Cerebellum (tissue), 4 donors: ENCODE measurements at places on chromosomes 1 and 21.

DNA sequence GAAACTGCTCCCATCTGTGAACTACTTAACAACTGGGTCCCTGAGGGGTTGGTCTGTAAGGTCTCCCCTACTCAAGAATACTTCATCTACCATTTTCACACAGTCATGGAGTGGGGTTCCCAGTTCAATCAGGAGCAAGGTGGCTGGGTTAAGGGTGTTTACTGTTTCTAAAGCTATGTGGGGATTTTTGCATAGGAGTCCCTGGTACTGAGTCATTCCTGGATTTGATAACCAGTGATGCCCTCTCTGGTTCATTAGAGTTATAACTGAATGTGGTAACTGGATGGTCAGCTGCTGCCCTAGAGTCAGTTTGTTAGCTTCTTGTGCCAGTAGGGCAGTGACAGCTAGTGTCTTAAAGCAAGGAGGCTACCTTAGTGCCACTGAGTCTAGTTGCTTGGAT lies 29.4 kb upstream of the KCNJ15 start:
- DNase-seq = no peak

- DNase-seq = no peak
Measured at GRCh38 chr1:49297783-49298182, 521.1 kb upstream of the BEND5 start.

- DNase-seq = no peak
Measured at GRCh38 chr1:36885540-36886357, 148.6 kb downstream of the GRIK3 start.

GRCh38 chr1:111559736-111560279 lies 56.4 kb upstream of the ADORA3 start:
- no peak for DNase-seq

- DNase-seq = no peak
Measured at GRCh38 chr1:15425958-15426357, 12.3 kb upstream of the CTRC start.

DNA sequence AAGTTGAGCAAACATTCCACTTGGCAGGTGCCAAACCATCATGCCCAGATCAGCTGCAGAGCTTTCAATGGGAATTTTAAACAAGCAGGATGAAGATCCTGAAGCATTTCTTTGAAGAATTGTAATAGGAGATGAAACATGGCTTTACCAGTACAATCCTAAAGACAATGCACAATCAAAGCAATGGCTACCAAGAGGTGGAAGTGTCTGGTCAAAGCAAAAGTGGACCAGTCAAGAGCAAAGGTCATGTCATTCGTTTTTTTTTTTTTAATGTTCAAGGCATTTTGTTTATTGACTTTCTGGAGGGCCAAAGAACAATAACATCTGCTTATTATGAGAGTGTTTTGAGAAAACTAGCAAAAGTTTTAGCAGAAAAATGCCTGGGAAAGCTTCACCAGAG lies 3.0 kb upstream of the NDUFS5 start:
- no peak for DNase-seq

DNA sequence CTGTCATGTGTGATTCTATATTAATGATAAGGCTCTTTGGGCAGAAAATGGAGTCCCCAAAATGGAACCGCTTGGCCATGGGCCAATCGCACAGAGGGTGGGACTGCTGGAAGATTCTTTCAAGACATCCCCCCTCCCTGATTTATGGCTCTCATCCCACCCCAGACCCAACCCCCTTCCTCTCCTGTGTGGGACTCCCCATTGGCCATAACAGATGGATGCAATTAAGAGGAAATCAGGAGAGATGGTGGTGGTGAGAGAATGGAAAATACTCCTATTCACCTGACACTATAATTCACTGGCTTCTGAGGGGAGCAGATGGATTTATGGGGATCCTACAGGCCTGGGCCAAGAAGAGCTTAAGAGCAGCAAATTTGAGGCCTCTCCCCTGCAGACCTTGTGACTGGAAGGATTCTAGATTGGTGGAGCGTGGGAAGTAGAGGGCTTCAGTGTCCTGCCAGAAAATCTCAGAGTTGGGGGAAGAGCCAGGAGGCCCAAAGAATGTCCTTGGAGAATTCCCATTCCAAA lies 1.7 kb downstream of the IGFN1 start:
- DNase-seq = peak; percentile 23

- DNase-seq = peak; percentile 60
Measured at GRCh38 chr21:45367402-45368351, 37.3 kb upstream of the COL18A1 start.

DNA sequence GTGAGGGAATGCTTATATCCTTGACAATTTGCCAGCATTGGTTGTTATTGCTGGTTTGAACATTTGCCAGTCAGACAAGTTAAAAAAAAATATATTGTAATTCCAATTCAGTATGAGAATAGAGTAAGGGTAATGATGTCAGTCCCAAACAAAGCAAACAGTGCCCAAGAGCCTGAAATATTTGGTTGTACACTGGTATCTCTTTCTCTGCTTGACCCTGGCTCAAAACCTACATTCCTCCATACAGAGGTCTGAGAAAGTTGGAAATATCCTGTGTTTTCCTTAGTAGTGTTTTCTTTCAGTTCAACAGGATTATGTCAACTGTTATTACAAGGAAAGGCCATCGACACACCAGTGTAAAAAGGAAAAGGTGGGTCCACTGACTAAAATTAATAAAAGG lies 145.6 kb downstream of the MRPL39 start:
- no peak for DNase-seq

- DNase-seq = no peak
Measured at GRCh38 chr1:230822092-230822581, 46.2 kb downstream of the C1orf198 start.

DNA sequence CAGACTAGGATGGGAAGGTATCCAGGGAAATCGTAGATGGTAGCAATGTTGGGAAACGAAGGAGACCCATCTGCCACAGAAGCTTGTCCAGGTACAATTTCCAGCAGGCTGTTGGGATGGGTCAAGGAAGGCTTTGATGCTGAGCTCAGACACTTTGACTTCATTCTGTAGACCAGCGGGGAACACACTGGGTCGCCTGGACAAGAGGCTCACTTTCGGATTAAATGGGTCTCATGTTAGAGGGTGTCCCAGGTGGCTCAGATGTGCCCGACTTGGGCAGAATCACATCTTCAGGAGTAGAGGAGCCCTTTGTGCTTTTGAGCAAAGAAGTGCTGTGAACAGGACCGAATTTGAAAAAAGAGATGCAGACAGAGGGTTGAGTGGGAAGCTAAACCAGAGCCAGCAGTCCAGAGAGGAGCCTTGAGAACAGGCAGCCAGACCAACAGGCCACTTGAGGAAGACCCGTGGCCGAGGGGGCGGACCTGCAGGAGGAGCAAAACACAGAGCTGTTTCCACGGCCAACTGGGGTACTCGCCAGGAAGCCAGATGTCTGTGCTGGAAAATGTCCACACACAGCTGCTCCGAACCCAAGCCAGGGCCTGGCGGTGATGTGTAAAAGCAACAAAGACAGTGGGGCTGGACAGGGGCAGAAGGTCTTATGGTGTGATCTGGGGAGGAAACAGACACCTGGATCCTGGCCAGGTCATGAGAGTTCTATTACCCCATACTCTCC lies 146.9 kb downstream of the AJAP1 start:
- no peak for DNase-seq

DNA sequence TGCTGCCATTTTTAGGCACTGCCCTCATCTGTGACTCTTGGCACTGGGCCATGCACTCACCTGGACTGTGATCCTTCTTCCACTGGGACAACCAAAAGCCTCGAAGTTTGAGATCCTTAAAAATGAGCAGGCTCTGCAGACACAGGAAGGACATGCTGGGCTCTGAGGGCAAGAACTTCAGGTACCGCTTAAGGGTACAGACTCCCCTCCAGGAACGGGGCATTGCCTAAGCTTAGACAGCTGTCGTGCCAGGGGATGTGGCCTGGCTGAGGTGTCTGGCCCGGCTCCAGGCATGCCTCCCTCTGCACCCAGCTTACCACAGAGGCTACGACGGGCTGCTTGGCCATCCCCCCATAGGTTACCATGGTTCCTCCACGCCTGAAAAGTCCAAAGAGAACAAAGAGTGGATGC lies 14.2 kb upstream of the SRSF4 start:
- DNase-seq = no peak

- no peak for DNase-seq
Measured at GRCh38 chr21:31284797-31285397, 59.2 kb downstream of the TIAM1 start.

DNA sequence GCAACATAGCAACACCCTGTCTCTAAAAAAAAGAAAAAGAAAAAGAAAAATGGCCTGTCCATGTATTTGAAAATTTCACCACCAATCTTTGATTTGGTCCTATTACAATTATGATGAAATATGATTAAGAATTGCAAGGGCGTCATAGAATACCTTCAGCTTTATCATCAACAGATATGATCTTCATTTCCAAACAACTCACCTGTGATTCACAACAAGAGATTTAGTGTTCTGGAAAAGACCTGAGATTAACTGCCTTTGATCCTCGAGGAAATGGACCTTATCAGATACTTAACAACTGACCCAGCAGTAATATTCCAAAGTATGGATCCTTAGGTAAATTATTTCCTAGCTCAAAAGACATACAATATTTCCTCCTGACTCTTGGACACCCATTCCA lies 3.5 kb upstream of the GSTM4 start:
- DNase-seq = no peak

DNA sequence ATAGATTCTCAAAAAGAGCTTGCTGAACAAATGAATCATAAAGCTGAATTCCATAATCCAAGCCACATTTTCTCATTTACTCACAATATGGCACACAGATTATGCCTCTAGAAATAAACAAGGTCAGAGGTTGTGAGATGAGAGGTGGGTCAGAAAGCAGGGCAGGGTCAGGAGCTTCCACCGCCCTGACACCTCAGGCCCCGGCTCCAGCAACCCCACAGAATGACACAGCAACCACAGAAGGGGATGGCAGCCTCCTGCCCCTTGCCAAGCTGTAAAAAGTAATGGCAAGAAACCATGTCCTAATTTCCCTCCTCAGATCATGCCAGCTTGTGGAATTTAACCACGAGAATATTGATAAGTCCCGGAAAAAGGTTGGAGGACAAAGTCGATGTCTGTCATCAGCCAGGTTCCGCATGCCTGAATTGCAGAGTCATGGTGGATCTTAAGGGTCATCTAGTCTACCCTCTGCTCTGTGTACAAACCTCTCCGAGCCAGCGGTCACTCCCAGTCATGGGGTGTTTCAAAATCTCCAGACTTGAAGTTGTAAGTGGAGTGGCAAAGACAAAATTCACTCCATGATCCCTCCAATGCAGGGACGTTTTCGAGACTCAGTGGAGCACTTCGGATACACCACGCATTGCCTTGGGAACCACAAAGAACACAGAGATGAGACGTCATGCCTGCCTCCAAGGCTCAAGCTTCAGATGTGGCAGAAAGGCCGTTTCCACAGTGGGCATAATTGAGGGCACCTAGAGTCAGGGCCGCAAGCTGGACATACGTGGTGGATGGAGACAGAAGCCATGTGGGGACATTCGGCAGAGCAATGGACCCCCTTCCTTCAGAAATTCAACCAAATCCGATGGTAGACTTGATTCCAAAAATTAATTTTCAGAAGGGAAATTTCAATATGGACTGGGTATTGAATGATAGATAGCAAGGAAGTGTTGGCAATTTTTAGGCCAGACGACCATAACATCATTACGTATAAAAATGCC lies 254.0 kb downstream of the TOMM20 start:
- DNase-seq = no peak

GRCh38 chr1:245933431-245934045 lies 573.5 kb downstream of the SMYD3 start:
- DNase-seq = no peak

DNA sequence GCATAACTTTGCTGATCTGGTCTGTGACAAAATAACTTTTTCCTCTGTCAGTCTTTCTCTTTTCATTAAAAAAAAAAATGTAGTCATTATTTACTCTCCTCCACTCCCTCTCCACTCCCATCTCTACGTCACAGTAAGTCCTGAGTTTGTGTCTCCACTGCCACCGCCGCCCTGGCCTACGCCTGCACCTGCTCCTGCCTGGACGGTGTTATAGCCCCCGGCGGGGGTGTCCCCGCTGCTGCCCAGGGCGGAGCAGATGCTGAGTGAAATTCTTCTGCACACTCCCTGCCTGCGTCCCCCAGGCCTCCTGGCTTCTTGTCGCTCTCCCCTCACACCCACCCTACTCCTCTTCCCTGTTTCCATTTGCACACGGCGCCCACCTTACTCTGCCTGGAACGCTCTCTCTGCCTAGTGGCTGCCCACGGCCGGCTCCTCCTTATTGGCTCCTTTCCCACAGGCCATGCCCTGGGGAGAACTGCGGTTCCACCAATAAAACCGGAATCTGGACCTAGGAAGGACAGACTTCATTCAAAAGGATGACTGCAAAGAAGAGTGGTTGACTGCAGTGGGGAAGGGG lies 55.2 kb upstream of the C1orf174 start:
- no peak for DNase-seq

- no peak for DNase-seq
Measured at GRCh38 chr21:34021726-34022125, 51.7 kb upstream of the MRPS6 start.

DNA sequence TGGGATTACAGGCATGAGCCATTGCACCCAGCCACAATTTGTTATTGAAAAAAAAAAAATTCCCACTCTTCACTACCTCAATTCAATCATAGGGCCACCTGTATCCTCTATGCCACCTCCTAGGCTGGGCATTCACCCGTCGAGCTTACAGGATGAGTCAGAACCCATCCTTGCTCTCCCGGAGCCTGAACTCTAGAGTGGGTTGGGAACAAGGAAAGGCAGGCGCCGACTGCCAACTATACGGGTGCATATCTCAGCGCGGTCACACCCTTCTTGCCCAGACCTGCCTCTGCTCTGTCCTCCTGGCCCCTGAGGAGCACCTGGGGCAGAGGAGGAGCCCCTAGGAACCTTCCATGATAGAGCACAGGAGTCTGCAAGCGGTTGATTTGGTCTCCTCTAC lies 21.4 kb upstream of the LBR start:
- no peak for DNase-seq

- no peak for DNase-seq
Measured at GRCh38 chr21:45513741-45514310, 28.4 kb downstream of the SLC19A1 start.

GRCh38 chr1:158806916-158807536 lies 24.1 kb upstream of the MNDA start:
- DNase-seq = no peak

GRCh38 chr1:234969011-234969441 lies 159.6 kb downstream of the TOMM20 start:
- DNase-seq = no peak

- DNase-seq = no peak
Measured at GRCh38 chr1:85202092-85202863, 1.5 kb upstream of the SYDE2 start.

GRCh38 chr1:152049291-152050083 lies 12.7 kb upstream of the S100A11 start:
- no peak for DNase-seq
